ENCODE measurements at places on chromosomes 6 and 20. TPM values are rescaled to one million over a fixed set of nuclear protein-coding genes. Genes with fewer than 3 reads are reported as not detected.
A peak's percentile ranks its signal among the peaks of the same experiment; 100 is the strongest.

EPB41L1 gene
- 8.9 TPM for polyA plus RNA-seq

PPT2 gene
- polyA plus RNA-seq = 13.5 TPM

PRPH2 gene
- polyA plus RNA-seq = not detected

SEL1L2 gene
- polyA plus RNA-seq = not detected

UST gene
- polyA plus RNA-seq = 6.2 TPM

SOBP gene
- not detected for polyA plus RNA-seq

FILIP1 gene
- polyA plus RNA-seq = not detected

C6orf58 gene
- polyA plus RNA-seq = not detected

C20orf202 gene
- polyA plus RNA-seq = not detected

BEND6 gene
- polyA plus RNA-seq = 0.18 TPM

TREM1 gene
- 0.76 TPM for polyA plus RNA-seq

DNA sequence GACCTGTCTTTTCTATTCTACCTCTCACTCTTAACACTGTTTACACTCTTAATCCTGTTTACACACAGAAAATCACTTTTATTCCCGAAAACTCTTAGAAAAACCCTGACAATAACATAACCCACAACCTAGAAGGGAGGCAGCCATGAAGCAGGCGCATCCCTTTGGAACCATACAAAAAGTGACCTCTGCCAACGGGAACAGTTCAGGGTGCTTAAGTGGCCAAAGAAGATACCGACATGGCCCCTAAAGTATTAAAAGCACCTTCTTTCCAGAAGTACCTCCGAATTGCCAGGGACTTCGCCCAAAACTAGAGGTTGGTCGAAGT, 490 bp downstream of the MMUT start:
- DNase-seq = no peak

GRCh38 chr6:7136859-7137334, 29.1 kb downstream of the RREB1 start:
- DNase-seq = no peak

- DNase-seq = peak; percentile 23
Measured at GRCh38 chr20:16476032-16476431, 97.2 kb downstream of the KIF16B start.

DNA sequence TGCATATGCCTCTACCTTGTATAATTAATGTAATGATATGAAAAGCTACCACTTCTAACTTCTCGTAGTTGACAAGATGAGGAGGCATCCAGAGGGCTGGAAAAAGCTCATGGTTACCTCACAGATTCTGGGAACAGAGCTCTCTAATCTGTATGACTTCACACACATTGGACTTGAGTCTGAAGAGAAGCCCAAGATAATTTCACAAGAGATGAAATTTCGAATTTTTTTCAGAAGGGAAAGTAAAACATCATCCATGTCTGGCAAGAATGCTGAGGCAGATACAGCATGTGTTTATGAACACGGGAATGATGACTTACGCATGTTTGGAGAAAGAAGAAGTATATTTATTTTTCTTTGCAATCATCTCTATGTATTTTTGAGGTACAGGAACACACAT, 141.8 kb upstream of the TENT5A start:
- DNase-seq = no peak

DNA sequence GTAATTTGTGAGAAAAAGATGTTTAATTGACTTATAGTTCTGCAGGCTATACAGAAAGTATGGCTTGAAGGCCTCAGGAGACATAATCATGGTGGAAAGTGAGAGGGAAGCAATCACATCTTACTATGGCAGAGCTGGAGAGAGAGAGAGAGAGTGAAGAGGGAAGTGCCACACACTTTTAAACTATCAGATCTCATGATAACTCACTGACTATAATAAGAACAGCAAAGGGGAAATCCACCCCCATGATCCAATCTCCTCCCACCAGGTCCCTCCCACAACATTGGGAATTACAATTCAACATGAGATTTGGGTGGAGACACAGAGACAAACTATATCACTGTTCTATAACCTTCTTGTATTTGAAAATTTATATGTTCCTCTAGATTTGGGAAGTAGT, 117.2 kb upstream of the BMP5 start:
- no peak for DNase-seq

DNA sequence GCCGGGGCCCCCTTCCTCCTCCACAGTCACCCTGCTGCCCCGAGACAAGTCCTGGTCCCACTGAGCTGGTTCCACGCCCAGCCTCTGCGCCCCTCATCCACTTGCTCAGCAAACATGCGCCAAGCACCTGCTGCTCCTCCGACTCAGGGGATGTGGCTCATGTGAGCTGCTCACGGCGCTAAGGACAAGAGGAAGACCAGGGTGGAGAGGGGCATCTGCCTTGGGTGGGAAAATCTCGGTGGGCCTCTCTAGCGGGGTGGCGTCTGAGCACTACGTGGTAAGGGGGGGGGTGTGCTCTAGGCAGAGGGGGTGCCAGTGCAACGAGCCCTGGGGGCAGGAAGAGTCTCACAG, 4.5 kb downstream of the LAMA5 start:
- DNase-seq = no peak

DNA sequence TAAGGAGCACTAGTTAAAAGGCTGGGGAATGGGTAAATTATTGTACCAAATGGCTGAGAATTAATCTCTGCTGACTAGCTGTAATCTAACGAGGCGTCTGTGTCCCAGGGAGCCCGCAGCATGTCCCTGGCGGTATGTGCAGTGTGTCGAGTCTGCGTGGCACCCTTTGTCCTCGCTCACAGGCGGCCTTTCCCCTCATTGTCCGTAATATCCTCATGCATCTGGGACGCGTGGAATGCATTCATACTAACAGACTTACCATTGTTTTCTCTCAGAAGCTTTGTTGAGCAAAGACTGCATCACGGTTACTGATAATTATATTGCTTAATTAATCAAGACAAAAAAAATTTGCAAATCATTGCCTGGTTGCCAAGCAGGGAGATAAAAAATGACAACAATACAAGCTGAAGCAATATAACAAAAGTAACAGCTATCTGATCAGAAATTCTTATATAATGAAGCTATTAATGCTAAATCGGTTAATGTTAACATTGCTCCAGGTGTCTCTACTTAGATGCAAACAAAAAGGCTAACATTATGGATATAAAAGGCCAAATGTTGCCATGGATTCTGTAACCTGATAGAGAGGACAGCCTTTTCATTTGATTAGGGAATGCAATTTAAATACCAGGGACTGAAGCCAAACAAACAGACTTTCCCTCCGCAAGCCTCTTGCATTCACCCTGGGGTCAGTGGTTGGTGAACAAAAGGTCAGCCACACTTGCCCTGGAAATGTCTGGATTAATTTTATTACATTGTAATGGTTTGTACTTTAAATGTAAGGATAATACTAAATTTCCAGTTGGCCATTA, 124.8 kb downstream of the INSM1 start:
- no peak for DNase-seq

- no peak for DNase-seq
Measured at GRCh38 chr6:158939255-158940159, 60.5 kb downstream of the RSPH3 start.

DNA sequence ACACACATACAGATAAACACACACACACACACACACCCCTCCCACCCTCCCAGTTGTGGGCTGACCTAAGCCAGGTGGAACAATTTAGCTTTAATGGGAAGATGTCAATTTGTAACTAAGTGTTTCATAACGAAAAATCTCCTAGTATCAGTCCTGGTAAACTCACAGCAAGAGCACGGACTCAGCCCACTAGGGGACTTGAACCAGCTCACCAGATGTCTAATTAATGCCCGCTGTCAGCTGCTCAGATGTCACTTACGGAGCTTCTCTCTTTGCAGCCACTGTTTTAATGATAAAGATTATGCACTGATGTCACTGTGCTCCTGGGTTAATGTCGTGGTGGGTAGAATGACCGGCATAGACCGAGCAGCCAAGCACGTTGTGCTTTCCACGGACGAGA, 116.6 kb upstream of the INSM1 start:
- DNase-seq = no peak

Measured in mammary epithelial cell (primary cell).